Activated gamma-delta T cell treated with anti-CD3 and anti-CD28 coated beads, Interleukin-2, amount 50 U/mL, for 16 hours (primary cell): ENCODE measurements at places on chromosomes 2 and 18.

DNA sequence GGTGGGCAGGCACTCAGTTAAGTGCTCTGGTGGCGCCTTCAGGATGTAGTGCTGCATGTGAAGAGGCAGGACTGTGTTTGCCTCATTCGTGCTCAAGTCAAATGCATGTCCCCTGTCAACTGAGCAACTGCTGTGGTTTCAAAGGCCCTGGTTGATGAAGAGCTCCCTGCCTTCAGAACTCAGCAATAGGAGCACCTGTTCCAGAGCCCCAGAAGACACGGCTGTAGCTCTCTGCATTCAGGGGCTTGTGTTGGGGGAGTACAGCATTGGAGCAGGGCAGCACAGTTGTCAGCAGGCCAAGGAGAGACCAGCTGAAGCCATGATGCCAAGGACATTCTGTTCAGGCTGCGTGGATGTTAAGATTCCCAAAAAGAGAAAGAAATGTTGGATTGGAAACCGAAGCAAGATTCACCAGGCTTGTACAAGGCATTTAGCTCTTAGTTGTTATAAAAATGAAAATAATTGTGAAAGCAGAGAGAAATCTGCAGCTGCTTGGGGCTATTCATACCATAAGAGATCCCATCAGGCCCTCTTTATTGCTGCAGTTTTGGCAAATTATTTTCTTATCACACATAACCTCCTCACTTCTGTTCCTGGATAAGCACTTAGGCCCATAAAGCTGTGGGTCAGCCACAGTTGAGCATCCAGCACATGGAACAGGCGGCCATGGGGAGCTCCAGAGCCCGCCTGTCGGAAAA, 252.4 kb upstream of the ZNF521 start:
- DNase-seq, result no peak

DNA sequence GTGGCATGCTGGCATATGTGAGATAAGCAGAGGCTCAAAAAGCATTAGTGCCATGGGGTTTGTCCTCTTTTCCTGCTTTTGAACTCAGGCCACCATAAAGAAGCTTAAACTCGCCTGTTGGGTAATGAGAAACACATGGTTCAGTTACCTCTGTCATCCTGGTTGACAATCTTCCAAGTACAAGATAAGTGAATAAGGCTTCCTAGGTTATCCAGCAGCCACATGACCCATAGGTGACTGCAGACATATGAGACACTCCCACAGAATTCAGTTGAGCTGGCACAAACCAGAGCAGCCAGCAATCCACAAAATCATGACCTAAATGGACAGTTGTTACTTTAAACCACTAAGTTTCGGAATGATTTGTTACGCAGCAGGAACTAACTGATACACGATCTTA, 97.3 kb downstream of the TACR1 start:
- no peak for DNase-seq

DNA sequence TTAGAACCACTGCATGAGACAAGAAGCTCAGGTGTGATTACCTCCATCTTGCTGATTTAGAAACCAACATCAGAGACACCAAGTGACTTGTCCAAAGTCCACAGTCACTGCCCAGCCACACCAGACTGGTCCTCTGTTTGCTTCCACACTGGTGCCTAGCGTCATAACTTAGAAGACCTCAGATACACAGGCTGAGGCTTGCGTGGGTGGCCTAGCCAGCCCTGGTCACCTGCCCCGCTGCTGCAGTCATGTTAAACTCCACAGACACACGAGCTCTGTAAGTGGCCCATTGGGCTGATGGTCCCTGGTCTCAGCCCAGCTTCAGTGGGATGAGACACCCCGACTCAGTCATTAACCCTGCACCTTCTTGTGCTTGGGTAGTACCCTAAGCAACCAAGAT, 47.1 kb downstream of the CNGA3 start:
- DNase-seq, result no peak

GRCh38 chr2:203453858-203454451, 81.1 kb downstream of the RAPH1 start:
- DNase-seq, result no peak

- DNase-seq, result no peak
These were observed 21.4 kb downstream of the KIF3C start for GRCh38 chr2:25960920-25961319.

GRCh38 chr2:768451-768850, 91.2 kb upstream of the TMEM18 start:
- DNase-seq, result no peak

GRCh38 chr2:181810823-181811695, 80.5 kb upstream of the ITPRID2 start:
- no peak for DNase-seq

DNA sequence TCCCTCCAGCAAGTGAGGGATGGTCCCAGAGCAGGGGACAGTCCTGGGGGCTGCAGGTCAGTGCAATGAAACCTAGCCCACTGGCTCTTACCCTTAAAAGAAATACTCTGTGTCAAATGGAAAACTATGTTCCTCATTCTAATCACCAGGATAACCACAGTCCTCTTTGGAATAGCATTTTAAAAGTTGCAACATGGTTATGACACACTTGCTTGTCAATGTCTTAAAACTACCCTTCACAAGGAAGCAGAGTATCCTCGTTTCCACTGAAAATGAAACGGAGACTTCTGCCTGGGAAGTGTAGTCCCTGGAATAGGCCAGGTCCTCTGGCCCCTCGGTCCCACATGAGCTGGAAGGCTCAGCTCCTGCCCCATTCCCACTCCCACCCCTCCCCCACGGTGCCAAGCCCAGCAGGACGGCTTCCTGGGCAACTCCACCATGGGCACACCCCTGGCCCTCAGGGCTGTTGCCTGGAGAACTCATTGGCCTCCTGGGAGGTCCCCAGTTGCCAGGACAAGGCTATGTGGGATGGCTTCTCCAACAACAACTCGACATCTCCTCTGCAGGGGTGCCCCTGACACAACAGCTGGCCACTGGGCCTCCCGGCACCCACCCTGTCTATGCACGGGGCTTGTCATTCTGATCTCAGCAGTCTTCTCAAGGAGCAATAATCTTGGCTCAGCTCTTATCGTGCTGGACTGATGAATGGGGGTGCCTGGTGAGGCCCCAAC, 38.3 kb upstream of the ST3GAL5 start:
- DNase-seq, result no peak

DNA sequence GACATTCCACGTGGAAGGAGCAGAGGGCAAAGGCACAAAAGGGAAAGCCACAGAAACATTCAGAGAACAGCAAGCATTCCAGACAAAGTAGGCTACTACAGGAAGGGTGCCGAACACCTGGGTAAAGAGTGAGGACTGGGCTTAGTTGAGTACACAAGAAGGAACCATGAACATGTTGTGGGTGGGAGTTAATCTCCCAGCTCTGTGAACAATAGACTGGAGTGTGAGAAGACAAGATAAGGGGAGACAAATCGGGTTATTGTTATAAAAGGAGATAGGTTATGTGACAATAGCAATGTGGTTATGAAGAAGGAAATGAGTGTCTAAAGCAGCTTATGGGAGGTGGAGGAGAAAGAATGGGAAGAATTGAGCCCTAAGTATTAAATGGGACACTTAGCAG, 70.0 kb downstream of the DPP4 start:
- DNase-seq, result no peak

GRCh38 chr18:6752202-6752860, 22.8 kb downstream of the ARHGAP28 start:
- DNase-seq, result no peak

- no peak for DNase-seq
These were observed 7.1 kb downstream of the ZNF532 start for GRCh38 chr18:58871514-58872420.

GRCh38 chr2:239583879-239584859, 183.3 kb upstream of the HDAC4 start:
- DNase-seq, result no peak

- no peak for DNase-seq
These were observed 612.6 kb upstream of the CDH2 start for GRCh38 chr18:28789502-28789901.

GRCh38 chr2:205372141-205372540, 310.2 kb upstream of the NRP2 start:
- no peak for DNase-seq

- DNase-seq, result no peak
These were observed 4.5 kb upstream of the BCL2L11 start for GRCh38 chr2:111116011-111116746.

- DNase-seq, result no peak
These were observed 692.9 kb upstream of the HS6ST1 start for GRCh38 chr2:129011466-129012061.

DNA sequence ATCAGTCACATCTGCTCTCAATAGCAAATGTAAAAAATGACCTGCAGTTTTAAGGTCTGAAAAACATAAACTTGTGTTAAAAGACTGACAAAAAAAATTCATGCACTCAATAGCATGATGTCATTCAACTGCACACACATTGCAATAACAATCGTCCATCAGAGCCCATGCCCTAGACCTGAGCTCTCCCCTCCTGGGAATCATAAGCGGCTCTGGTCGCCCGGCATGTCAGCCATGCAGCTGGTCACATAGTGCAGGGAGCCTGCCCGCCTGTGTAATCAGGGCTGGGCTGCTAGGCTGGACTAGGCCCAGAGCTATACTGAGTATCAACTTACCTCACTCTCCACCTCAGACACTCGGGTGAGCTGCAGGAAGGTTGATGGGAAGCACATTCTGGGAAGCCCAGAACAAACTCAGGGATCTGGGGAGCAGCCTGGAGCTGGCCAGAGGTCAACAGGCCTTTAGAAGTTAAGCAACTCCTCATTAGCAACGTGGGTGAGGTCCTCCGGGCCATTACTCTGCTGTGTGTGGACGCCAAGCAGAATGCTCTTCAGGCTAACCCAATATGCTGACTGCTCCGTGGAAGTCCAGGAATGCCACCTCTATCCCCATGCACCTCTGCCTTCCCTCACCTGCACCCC, 165.5 kb downstream of the TTC32 start:
- DNase-seq, result no peak

DNA sequence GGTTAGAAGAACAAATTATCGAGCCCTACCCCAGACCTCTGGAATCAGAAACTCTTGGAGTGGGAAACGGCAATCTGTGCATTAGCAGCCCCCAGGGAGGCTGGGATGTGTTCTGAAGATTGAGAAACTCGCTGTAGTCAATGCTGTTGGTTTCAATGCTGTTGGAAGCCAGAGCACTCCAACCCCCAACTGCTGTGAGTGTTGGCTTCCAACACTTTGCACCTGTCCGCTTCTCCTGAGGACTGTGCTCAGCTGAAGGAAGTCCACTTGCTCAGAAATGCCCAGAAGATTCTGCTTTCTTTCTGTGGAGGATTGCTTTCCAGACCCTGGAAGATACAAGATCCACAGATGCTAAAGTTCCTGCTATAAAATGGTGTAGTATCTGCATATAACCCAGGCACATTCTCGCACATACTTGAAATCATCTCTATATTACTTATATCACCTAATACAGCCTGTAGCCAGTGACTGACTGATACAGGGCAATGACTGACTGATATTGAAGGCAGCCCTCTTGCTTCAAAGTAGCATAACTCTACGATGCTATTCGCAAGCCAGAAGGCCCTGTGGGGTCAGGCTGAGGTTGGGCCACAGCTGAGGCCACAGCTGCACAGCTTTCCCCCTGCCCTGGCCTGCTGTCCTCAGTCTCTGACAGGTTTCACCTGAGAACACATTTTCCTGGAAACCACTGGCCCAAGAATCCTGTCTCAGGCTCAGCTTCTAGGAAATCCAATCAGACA, 757.7 kb upstream of the ID2 start:
- no peak for DNase-seq
